Neural crest cell (in vitro differentiated cells): ENCODE measurements at places on chromosomes 13 and 19. TPM values are rescaled to one million over a fixed set of nuclear protein-coding genes. Genes with fewer than 3 reads are reported as not detected.

GRCh38 chr13:45352031-45352430, 11.0 kb upstream of the TPT1 start:
- no peak for DNase-seq

Gene UBL5
- total RNA-seq: 366 and 373 TPM in 2 replicates

DNA sequence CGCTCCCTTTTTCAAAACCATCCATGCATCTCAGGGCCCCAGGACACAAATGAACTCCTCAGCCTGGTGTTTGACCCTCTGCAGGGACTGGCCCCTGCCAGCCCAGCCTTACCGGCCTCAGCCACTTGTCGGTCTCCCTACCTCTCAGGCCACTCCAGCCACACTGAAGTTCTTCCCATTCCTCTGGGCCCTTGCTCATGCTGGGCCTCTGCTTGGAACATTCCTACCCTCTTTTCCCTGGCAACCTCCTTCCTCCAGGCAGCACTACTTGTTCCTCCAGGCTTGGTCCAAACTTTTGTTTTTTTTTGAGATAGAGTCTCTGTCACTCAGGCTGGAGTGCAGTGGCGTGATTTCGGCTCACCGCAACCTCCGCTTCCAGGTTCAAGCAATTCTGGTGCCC, 7.6 kb upstream of the EGLN2 start:
- no peak for DNase-seq

GRCh38 chr19:14683439-14683838, 6.4 kb upstream of the ZNF333 start:
- no peak for DNase-seq

Gene PROZ
- total RNA-seq: not detected in 2 replicates

DNA sequence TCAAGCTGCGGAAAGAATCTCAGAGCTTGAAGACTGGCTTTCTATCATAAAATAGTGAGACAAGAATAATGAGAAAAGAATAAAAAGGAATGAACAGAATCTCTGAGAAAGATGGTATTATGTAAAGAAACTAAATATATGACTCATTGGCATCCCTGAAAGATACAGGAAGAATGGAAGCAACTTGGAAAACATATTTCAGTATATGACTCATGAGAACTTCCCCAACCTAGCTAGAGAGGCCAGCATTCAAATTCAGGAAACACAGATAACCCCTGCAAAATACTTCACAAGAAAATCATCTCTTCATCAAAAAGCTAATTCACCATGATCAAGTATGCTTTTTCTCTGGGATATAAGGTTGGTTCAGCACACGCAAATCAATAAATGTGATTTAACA, 2318.0 kb downstream of the PCDH9 start:
- no peak for DNase-seq

GRCh38 chr19:8578642-8579265, 1.5 kb upstream of the MYO1F start:
- peak; percentile 88 for DNase-seq

DNA sequence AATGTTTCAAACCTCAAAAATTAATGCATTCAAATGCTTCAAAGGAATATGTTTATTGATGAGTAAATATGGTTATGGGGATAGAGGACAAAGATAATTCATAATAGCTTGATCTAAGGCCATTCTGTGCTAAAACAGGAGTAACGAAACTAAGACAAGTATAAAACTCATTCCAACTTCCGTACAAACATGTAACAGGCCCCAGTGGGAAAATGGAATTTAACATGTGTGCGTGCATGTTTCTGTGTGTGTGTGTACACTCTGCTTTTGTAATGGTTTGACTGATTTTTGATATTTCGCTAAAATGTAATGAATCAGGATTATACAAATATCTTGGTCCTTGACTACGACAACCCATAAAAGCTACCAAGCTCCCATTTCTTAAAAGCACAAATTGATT, 91.0 kb downstream of the KLF12 start:
- no peak for DNase-seq

DNA sequence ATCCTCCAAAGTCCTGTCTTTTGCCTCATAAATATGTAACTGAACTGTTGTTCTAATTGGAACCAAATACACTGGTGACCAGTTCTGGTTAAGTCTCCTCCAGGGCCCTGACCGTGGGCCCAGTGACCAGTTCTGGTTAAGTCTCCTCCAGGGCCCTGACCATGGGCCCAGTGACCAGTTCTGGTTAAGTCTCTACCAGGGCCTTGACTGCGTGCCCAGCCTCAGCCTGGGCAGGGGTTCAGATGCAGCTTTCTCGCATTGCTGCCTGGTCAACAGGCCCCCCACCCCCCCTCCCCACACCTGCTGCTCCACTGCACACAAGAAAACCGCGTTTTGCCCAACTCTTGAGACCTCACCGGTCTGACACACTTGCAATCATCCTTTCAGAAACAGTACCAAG, 3.8 kb upstream of the GRTP1 start:
- no peak for DNase-seq

DNA sequence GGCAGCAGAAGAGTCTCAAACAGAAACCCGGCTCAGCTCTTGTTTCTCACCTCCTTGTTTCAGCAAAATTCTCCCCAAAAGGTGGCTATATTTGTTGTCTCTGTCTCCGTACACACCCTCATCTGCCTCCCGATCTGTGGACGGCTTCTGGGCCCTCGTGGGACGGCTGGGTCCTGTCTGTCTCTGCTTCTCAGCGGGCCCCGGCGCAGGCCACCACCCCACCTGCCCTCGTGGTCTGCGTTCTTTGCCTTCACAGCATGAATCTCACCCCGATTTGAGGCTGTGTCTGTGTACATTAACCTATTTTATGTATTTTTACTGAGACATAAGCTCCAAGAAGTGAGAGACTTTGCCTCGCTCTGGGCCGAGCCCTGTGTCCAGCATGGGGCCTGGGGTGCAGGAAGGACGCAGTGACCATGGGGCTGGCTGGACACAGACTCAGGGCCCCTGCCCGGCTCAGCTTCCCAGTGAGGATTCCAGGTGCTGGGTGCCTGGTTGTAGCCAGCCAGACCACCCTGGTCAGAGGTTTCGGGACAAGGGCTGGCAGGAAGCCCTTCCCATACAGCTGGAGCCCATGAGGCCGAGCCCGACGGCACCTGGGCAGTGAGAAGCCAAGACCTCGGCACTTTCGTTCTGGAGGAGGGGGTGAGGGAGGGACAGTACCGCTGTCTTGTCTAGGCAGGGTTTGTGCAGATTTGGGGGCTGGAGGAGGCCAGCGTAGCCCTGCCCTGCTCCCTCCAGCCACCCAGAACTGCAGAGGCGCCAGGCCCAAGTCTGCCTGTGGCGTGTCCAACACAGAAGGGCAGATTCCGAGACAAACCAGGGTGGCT, 78.5 kb upstream of the MCF2L start:
- no peak for DNase-seq

DNA sequence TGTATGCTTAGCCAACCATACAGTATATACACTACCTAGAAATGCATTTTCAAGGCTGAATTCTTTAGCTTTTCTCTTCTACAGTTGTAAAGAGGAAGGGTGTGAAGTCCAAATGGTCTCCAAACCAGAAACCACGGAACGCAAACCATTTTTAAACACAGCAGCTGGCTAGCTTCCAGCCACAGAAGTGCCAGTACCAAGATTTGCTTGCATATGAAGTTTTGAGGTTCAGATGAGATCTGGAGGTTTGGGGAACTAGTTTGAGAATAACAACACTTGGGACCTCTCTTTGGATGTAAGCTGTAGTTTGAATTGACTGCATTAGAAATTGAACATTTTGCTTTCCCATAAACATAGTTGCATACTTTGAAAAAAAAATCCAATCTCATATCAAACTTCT, 1243.5 kb downstream of the EFNB2 start:
- no peak for DNase-seq

- DNase-seq: no peak
Observed at GRCh38 chr13:51549050-51549449, 35.2 kb upstream of the WDFY2 start.
